NCI-H1092 (cell line): ENCODE measurements at places on chromosomes 3 and 15.

GRCh38 chr3:120661106-120661905 is 20.7 kb downstream of the HGD start:
- no peak for DNase-seq

DNA sequence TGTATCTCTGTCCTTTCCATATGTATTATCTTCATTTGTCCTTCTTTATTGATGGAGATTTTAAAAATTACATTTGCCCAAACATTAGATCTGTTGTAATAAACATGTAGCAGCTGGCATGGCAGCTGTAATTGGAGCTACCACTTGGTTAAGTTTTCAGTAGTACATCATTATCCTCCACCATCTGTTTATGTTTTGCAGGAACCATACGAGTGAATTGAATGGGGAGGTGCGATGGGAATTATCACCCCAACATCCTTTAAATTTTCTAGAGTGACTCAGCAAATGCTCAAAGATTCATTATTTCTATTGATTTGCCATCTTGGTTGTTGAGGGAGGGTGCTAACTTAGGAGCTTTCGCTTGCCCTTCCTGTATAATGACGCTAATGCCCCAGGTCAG is 32.6 kb upstream of the NOX5 start:
- no peak for DNase-seq

- no peak for DNase-seq
Measured at GRCh38 chr3:169327546-169328356, 335.8 kb downstream of the MECOM start.

DNA sequence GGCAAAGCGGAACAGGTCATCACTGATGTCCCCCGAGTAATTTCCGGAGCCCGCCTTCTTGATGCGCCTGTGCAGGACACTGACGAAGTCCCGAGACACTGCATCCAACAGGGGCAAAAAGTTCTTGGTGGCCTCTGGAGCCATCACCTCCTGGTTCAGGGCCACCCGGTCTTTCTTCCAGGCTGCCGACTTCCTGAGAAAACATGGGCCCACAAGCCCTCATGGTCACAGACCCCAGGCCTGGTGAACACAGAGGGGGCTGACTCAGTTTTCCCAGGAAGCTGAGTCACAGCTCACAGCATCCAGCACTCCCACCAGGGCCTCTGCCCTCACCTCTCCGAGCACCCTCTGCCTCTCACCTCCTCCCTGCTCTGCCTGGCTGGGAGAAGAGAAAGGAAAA is 22.4 kb downstream of the CYP11A1 start:
- no peak for DNase-seq

- no peak for DNase-seq
Measured at GRCh38 chr3:133408961-133409360, 9.1 kb downstream of the BFSP2 start.

GRCh38 chr3:111112913-111113312 is 41.3 kb downstream of the NECTIN3 start:
- DNase-seq: no peak

DNA sequence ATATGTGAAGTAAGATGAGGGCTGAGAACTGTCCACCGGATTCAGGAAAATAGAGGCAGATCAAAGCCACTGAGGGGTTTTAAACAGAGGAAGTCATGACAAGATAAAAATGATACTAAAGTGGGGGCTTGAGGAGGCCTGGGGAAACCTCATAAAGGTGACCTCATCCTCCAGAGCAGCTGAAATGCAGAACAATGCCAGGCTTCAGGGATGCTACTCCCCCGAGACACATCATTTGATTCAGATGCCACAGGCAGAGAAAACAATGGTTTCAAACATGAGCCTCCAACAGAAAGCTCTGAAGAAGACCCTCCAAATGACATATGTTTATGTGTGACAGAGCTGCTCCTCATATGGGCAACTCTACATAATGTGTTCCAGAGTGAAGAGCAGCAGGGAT is 6.4 kb downstream of the CFAP20DC start:
- peak; percentile 20 for DNase-seq

GRCh38 chr3:166607933-166608521 is 770.8 kb upstream of the BCHE start:
- DNase-seq: no peak

GRCh38 chr15:75577401-75578172 is 1.5 kb downstream of the PTPN9 start:
- no peak for DNase-seq

- no peak for DNase-seq
Measured at GRCh38 chr3:82493858-82494257, 732.4 kb upstream of the GBE1 start.
